ENCODE measurements at places on chromosomes 13 and 19. TPM values are rescaled to one million over a fixed set of nuclear protein-coding genes. Genes with fewer than 3 reads are reported as not detected.

- DNase-seq: no peak
Observed at GRCh38 chr19:38721979-38722773, 22.1 kb downstream of the CAPN12 start.

The UBE2L5 gene
- total RNA-seq: not detected

The PCSK4 gene
- 0.79 TPM for total RNA-seq

The KLK2 gene
- total RNA-seq: not detected

DNA sequence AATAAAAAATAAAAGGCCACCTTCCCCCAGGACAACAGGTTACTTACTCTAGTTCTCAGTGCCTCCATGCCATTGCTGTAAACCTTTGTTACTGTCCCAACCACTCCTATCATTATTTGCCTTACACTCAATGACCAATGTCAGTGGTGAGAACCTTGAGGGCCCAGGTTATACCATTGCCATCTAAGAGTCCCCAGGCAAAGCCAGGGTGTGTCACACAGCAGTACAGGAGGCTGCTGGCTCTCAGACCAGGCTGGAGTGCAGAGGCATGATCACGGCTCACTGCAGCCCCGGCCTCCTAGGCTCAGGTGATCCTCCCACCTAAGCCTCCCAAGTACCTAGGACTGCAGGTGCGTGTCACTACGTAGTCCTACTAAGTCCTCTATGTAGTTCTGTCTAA is 6.1 kb downstream of the ELAVL1 start:
- DNase-seq: no peak

DNA sequence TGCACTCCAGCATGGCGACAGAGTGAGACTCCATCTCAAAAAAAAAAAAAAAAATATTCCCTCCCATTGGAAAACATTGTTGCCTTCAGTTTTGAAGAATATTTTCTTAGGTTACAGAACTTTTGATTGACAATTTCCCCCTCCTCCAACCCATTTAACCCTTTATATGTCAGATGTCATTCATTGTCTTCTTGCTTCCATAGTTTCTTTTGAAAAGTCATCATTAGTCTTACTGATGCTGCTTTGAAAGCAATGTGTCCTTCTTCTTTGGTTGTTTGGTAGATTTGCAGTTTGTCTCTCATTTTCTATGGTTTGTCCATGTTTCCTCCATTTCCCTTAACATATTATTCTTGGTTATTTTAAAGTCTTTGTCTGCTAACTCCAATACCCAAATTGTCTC is 25.4 kb downstream of the ZNF558 start:
- DNase-seq: no peak

- DNase-seq: no peak
Observed at GRCh38 chr19:31118986-31119385, 230.2 kb downstream of the TSHZ3 start.

DNA sequence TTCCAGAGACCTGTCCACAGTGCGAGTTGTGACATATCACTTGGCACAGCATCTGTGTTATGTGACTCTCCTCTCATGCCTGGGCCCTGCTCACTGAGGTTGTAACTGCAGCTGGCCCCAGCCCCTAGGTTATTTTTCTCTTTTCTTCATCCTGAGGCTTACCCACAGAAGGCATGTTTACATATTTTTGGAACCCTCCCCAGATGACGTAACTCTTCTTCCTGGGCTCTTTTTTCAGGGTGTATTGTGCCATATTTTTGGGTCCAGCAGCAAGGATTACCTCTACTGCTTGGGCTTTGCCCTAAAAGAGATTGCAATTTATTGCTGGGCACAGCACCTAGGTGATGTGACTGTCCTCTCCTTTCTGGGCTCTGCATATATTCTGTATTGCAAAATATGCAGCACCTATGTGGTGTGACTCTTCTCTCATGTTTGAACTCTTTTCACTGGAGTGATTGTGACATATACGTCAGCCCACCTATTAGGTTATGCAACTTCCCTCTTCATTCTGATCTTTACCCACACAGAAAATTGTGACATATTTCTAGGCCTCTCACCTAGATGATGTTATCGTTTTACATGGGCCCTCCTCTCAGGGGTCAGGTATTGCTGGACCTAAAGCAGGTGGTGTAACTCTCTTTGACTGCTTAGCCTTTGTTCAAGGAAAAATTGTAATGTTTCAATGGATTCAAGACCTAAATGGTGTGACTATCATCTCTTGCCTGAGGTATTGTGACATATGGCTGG is 64.5 kb upstream of the ZNF724 start:
- no peak for DNase-seq

The KIR2DL4 gene
- total RNA-seq: not detected

The TMEM150B gene
- total RNA-seq: not detected

- DNase-seq: no peak
Observed at GRCh38 chr19:11552666-11553372, 6.2 kb downstream of the ELOF1 start.

GRCh38 chr13:102897371-102898138 is 51.7 kb downstream of the ERCC5 start:
- DNase-seq: no peak

- DNase-seq: peak; percentile 36
Observed at GRCh38 chr19:54390942-54391577, 24.2 kb upstream of the TTYH1 start.

The HSPBP1 gene
- 33.4 TPM for total RNA-seq

The OR10H1 gene
- not detected for total RNA-seq

DNA sequence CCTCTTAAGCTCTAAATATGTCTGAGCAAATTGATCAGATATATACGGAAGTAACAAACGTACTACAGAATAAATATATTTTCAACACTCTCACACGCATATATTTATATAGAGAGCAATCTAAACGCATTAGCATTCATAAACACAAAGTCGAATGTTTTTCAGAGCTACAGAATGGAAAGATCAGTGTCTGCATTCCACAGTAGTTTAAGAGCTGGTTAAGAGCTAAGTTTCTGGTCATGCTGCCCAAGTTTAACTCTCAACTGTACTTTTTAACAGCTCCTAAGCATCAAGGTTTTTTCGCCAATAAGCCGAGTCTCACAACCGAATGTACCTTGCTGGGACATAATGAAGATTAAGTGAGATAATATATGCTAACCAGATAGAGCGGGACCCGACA is 36.7 kb upstream of the RAP2A start:
- no peak for DNase-seq

DNA sequence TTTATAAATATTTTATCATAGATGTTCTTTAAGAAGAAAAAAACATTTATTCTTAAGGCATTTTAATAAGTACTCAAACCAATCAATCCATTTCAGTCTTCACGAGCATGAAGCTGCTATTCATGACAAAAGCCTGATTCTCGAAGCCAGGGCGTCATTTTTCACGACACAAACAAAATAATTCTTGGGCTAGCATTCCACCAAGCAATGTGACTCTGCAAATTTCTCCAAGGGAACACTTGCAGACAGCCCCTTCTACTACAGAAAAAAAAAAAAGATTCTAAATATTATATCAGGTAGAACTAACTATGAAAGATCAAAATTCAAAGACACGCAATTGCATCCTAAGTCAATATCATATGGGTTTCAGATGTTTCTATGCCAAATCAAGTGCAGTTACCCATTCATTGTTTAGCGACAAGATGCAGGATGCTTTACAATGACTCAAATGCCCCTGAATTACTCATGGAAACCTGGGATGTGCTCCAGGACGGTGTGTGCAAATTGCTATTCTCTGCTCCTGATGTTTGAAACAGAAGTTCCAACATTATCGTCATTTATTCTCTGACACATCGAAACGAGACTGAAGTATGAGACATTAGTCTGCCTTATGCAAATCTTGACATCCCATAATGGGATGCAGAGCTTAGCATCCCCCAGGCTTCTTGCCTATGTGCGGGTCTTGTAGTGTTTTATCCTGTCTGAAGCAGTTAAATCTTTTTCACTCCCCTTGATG is 517.7 kb downstream of the MYO16 start:
- peak; percentile 71 for DNase-seq

DNA sequence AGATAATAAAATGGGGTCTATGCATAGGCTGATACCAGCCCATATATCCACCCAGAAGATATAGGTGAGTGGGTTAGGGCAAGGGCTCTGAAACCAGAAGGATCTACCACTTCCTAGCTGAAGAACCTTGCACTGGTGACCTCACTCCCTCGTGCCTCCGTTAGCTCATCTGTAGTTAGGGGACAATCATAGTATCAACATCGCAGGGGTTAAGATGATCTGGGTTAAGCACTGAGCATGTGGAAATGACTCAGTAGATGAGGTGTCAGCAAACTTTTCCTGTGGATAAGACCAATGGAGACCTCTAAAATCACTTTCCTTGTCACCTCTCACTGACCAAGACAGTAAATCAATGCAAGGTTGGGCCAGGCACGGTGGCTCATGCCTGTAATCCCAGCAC is 30.5 kb downstream of the TNFSF14 start:
- no peak for DNase-seq

DNA sequence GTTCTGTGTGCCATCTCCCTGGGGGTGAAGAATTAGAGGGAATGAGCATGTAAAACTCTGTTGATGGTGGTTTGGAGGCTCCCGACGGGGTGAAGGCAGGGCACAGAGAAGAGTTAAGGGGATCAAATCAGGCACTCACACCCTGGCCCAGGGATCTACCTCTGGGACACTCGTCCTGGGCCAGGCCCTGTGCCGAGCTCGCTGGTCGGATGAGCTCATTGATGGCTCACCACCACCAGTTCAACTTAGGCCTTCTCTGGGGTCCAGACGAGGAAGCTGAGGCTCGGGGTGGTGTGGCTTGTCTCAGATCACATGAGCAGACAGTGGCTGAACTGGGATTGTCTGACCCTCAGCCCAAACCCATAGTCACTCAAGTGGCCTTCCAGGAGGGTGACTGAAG is 1.6 kb downstream of the NACC1 start:
- DNase-seq: no peak

GRCh38 chr13:86135856-86136255 is 336.6 kb upstream of the SLITRK6 start:
- no peak for DNase-seq

- DNase-seq: no peak
Observed at GRCh38 chr19:5929625-5930024, 15.6 kb downstream of the CAPS start.

The LSR gene
- total RNA-seq: 0.63 TPM

DNA sequence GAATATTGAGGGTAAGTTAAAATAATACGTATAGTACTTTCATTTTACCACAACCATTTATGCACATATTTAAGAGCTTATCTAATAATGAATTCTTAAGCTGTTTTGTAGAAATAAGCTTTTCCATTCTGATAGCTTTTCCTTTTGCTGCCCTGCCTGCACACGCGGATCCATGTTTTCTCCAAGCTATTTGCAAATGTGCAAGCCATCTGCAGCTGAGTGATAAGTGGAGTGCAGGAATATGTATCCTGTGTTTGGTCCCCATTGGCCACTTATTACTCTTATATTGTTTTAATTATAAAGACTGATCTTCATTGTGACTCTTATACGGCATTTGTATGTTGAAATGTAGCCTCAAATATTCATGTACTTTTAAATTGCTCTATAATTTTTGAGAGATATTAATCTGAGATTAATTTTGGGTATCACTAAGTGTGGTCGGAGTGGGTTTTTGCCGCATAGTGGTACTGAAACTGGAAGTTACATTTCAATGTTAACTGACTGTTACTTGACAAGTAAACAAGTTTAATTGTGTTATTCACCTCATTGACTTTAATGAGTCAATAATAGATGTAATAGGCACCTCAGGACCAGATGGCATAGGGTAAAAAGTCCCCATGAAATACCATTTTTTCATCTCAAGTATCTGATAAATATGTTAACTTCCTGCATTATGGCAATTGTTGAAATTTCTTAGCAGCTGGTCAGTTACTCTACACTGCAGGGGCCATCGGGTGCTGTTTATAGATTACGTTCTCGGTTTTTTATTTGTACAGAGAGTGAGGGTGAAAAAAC is 1567.4 kb downstream of the EFNB2 start:
- no peak for DNase-seq

The FBXO27 gene
- 0.52 TPM for total RNA-seq

DNA sequence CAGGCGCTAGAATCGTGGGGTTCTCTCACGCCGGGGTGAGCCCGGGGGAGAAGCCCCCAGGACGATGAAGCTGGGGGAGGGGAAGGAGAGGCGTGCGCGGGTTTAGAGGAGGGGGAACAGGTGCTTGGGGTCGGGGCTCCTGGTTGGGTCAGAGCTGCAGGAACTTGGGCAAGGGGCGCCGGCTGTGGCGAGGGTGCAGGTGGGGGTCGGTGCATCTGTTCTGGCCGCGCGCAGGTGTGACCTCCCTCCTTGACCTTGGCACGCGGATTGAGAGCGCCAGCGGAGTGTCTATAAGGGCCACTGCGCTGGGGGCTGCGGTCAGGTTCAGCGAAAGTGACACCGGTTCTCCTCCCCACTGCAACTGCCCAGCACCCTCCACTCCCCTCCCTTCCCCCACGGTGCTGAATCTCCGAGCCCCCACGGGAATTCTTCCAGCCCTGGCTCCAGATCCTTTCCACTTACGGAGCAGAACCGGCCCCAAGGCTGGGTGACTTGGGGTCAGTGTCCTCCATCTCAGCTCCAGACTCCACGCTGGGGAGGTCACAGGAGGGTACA is 618 bp downstream of the TMEM38A start:
- no peak for DNase-seq

The MIDN gene
- 16.5 TPM for total RNA-seq

DNA sequence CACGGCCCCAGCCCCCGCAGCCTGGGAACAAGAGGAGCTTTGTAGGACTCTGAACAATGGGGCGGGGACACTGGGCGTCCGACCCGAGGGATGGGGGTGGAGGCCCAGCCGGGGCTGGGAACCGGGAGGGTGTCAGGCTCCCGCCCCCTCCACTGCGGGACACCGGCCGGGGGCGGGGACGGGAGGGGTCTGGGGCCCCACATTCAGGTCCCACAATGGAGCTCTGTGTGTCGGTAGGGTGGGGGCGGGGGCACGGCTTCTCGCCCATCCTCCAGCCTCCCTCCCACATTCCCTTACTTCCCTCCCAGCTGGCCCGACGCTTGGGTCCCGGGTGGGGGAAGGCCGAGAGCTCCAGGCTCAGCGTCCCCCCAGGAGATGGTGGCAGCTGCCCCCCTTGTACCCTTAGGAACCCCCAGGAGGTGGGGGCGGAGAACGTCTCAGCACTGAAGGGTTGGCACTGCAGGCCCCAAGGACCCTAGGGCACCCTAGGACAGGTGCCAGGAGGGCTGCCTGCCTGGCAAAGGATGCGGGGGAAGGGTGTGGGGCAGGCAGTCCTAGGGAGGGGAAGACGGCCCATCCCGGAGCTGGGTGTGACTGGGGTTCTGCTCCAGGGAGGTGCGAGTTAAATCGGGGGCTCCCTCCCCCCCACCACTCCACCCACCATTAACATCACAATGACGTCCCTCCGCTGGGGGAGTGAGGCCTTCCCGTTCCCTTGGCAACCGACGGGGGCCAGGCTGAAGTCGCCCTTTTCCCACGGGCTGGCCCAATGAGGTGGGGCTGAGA is 5.3 kb downstream of the TTYH1 start:
- no peak for DNase-seq

DNA sequence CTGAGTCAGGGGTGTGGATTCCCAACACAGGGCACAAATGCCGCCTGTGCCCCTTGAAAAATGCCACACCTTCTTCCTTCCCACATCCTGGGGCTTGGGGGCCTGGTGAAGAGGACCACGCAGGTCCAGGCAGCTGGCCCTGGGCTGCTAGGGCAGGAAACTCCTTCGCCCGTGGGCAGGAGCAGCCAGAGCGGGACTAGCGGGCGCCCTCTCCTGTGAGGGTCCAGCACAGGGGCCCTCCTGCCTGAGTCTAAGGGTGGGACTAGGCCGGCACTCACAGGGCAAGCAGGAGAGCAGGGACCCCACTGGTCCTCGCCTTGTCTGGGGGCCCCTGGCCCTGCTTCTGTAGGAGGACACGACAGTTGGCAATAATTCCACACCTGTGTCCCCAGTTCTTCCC is 7.5 kb upstream of the CEBPA start:
- no peak for DNase-seq

The ACER1 gene
- not detected for total RNA-seq
